Activated CD8-positive, alpha-beta T cell treated with anti-CD3 and anti-CD28 coated beads, Interleukin-2, amount 10 ng/mL, durations not matched to agents 7 days and 5 days (primary cell): ENCODE measurements at places on chromosomes 12 and 14. TPM values are rescaled to one million over a fixed set of nuclear protein-coding genes. Genes with fewer than 3 reads are reported as not detected.

- H3K27ac ChIP-seq = no peak overlapping the region
- H3K27me3 ChIP-seq = no peaks in the 10 kb centered on the region
- H3K4me1 ChIP-seq = no peaks in the 10 kb centered on the region
- no peak overlapping the region for H3K4me3 ChIP-seq
- H3K36me3 ChIP-seq = no peaks in the 10 kb centered on the region
Observed at GRCh38 chr12:59972905-59973304, 377.1 kb downstream of the SLC16A7 start.

FOXN4 gene
- not detected for total RNA-seq

- no peak overlapping the region for H3K4me3 ChIP-seq
- no peak for DNase-seq
- H3K4me1 ChIP-seq = no peaks in the 10 kb centered on the region
Observed at GRCh38 chr12:130251236-130251780, 86.4 kb upstream of the PIWIL1 start.

- no peak for DNase-seq
- H3K36me3 ChIP-seq = no peaks in the 10 kb centered on the region
- no peaks in the 10 kb centered on the region for H3K27me3 ChIP-seq
- no peak overlapping the region for H3K27ac ChIP-seq
- no peaks in the 10 kb centered on the region for H3K4me1 ChIP-seq
- no peak overlapping the region for H3K4me3 ChIP-seq
Observed at GRCh38 chr12:99959549-99960170, 25.1 kb downstream of the ANKS1B start.

DNA sequence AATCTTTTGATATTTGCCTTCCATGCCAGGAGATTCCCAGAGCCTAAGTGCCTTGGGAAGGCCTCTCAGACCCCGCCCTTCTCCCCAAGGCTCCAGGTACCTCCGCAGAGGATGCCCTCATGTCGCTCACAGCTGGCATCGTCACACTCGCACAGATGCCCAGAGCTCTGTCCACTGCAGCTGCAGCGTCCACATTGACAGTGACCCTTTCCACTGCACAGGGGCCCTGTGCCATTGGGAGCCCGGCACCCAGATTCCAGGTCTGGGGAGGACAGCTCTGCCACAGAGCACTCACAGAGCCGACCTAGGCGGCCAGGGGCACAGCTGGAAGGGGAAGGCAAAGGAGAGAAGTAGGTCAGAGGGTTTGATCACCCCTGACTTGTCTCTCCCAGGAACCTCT is 12.3 kb upstream of the CSAD start:
- peaks cover 89% of the 10 kb centered on the region for H3K36me3 ChIP-seq
- peak overlapping the region; percentile 3 for H3K27ac ChIP-seq
- H3K27me3 ChIP-seq = no peaks in the 10 kb centered on the region
- peaks cover 45% of the 10 kb centered on the region for H3K4me1 ChIP-seq
- H3K4me3 ChIP-seq = no peak overlapping the region

DLGAP5 gene
- total RNA-seq = 112 TPM

DNA sequence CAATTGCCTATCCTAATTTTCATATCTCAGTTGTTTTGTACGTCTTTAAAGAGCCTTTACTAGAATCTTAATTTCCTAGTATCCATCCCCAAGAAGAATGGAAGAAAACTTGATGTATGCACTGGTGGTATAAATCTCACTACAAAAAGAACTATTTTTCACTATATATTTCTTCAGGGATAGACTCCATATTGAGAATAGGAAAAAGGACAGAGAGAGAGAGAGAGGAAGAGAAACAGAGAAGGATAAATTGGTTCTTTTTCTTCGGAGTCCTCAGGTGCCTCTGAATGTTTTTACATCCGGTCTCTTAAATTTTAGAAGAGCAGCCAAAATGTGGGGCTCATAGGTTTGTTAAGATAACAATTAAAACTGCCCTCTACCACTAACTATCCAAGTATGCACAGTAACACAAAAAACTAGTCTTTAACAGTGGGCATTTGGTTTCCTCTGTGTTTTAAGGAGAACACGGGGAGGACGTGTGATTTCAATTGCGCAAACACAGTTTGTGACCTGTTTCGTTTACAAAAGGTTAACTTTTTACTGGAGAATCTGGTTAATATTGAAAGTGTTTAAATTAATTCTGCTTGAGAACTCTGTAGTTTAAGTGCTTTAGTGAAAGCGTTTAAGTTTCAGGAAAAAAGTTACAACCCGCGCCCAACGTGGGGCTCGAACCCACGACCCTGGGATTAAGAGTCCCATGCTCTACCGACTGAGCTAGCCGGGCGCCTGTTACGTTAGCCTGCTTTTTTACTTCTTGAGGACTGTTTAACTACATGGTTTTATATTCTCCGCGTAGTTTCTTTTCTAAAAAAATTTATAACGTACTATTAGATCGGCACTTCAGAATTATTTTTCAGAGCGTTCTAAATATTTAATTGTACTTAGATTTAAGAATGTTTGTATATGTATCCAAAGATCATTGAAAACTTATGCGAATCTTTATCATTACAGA is 5.1 kb upstream of the PSMA3 start:
- peaks cover 2% of the 10 kb centered on the region for H3K36me3 ChIP-seq
- no peak overlapping the region for H3K4me3 ChIP-seq
- no peak overlapping the region for H3K27ac ChIP-seq
- peaks cover 23% of the 10 kb centered on the region for H3K4me1 ChIP-seq

GRCh38 chr14:24384169-24384568 is 14.6 kb upstream of the NYNRIN start:
- H3K4me3 ChIP-seq = no peak overlapping the region
- H3K36me3 ChIP-seq = no peaks in the 10 kb centered on the region
- DNase-seq = no peak
- no peaks in the 10 kb centered on the region for H3K4me1 ChIP-seq

- peaks cover 41% of the 10 kb centered on the region for H3K4me1 ChIP-seq
- H3K27me3 ChIP-seq = peaks cover 3% of the 10 kb centered on the region
- peak overlapping the region; percentile 93 for H3K27ac ChIP-seq
- peak overlapping the region; percentile 87 for H3K4me3 ChIP-seq
- H3K36me3 ChIP-seq = peaks cover 4% of the 10 kb centered on the region
Observed at GRCh38 chr14:21997300-21997699, 323.7 kb upstream of the OR4E1 start.

FIGNL2 gene
- total RNA-seq = 0.32 TPM

PLEKHG7 gene
- not detected for total RNA-seq

DNA sequence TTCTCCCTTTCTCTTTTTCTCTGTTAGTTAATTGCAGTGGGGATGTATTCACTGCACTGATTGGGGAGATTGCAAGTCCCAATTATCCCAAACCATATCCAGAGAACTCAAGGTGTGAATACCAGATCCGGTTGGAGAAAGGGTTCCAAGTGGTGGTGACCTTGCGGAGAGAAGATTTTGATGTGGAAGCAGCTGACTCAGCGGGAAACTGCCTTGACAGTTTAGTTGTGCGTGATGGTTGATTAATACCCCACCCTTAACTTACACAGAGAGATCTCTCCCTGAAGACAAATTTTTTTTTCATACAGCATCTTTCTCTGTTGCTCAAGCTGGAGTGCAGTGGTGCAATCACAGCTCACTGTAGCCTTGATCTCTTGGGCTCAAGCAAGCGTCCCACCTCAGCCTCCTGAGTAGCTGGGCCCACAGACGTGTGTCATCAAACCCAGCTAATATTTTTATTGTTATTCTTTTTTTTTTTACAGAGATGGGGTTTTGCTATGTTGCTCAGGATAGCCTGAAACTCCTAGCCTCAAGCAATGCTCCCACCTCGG is 4.6 kb downstream of the C1S start:
- H3K27me3 ChIP-seq = peaks cover 16% of the 10 kb centered on the region
- DNase-seq = no peak
- no peak overlapping the region for H3K27ac ChIP-seq
- no peaks in the 10 kb centered on the region for H3K36me3 ChIP-seq

GRCh38 chr14:68241862-68242487 is 422.4 kb downstream of the RAD51B start:
- no peak overlapping the region for H3K27ac ChIP-seq
- peaks cover 3% of the 10 kb centered on the region for H3K4me1 ChIP-seq
- DNase-seq = no peak
- no peak overlapping the region for H3K4me3 ChIP-seq

DNA sequence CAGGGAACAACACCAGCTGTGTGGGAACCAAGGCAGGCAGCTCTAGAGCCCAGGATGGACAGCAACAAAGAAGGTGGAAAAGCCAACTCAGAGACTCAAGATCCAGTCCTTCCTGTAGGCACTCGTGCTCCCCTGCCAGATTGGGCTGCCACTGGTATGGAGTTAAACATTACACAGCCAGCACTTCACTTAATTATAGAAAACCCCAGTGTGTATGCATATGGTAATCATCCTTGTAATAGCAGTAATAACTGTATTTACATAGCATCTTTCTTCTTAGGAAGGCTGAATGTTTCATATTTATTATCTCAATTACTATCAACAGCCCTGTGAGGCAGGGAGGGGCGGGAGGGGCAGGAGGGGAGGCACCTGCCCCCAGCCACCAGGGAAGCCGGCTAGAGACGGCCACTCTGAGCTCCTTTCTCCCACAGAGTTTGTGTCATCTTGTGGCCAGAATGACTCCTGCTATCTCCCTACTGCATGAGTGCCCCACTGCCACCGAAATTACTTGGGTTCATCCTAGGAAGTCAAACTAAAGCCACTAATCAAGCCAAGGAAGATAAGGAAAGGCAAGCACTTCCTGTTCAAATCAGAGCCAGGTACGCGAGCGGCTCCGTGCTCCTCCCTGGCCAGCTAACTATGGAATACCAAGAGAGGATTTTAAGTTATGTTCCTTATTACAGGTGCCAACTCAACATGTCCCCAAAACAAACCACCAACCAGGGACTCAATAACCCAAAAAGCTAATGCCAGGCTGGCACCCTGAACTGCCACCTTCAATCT is 15.7 kb upstream of the RAB35 start:
- no peak for DNase-seq
- peaks cover 63% of the 10 kb centered on the region for H3K36me3 ChIP-seq
- no peak overlapping the region for H3K4me3 ChIP-seq
- H3K27me3 ChIP-seq = no peaks in the 10 kb centered on the region

MYO1A gene
- 1.4 TPM for total RNA-seq

DNA sequence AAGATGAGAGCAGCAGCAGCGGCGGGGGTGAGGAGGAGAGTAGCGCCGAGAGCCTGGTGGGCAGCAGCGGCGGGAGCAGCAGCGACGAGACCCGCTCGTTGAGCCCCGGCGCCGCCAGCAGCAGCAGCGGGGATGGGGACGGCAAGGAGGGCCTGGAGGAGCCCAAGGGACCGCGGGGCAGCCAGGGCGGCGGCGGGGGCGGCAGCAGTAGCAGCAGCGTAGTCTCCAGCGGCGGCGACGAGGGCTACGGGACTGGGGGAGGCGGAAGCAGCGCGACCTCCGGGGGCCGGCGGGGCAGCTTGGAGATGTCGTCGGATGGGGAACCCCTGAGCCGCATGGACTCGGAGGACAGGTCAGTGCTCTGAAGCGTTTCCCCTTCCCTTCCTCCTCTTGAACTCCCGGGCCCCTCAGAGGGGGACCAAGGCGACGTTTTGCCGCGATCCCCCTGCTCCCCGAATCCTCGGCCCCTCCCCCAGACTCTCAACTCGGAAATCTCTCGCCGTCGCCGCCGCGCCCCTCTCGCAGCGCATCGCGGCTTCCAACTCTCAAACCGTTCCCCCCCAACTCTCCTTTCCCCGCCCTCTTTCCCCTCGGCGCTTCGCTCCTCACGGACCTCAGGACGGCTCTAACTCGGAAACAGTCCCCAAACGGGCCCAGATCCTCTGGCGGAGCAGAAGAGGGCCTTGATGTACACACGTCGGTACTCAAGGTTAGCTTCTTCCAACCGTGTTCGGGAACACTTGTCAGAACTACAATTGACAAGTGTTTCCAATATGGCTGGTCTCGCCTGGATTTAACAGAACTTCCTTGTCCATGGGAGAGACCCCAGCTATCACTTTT is 947 bp downstream of the AEBP2 start:
- no peaks in the 10 kb centered on the region for H3K27me3 ChIP-seq
- H3K27ac ChIP-seq = peak overlapping the region; percentile 97
- peak; percentile 73 for DNase-seq
- peak overlapping the region; percentile 97 for H3K4me3 ChIP-seq
- peaks cover 40% of the 10 kb centered on the region for H3K36me3 ChIP-seq

DNA sequence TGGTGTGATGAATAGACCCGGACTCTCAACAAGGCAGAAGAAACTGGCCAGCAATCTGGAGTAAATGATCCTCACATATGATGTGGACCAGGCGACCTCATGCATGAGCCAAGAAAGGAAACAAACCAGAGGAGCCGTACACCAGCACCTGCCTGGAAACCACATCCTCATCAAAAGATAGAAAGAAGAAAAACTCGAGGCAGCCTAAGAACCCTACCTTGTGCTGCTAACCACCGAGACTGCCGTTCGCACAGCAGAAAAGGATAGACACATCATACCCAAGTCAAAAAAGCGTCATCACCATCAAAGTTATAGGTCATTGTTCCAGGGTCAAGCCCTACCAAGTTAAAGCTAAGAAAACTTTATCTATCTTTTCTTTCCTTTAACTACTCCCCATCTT is 66.7 kb downstream of the RESF1 start:
- peaks cover 33% of the 10 kb centered on the region for H3K4me1 ChIP-seq
- DNase-seq = peak; percentile 80
- H3K4me3 ChIP-seq = no peak overlapping the region
- H3K27ac ChIP-seq = peak overlapping the region; percentile 60
- peaks cover 14% of the 10 kb centered on the region for H3K36me3 ChIP-seq
- no peaks in the 10 kb centered on the region for H3K27me3 ChIP-seq

GRCh38 chr12:14956024-14956891 is 5.1 kb downstream of the ARHGDIB start:
- H3K36me3 ChIP-seq = peaks cover 90% of the 10 kb centered on the region
- peak; percentile 51 for DNase-seq
- no peaks in the 10 kb centered on the region for H3K27me3 ChIP-seq

PTGDR gene
- 1.0 TPM for total RNA-seq

- peaks cover under 1% of the 10 kb centered on the region for H3K4me1 ChIP-seq
- no peak overlapping the region for H3K4me3 ChIP-seq
- H3K36me3 ChIP-seq = no peaks in the 10 kb centered on the region
Observed at GRCh38 chr12:52195065-52195730, 3.4 kb upstream of the KRT80 start.

GRCh38 chr14:60217713-60218112 is 31.3 kb upstream of the PPM1A start:
- H3K4me1 ChIP-seq = no peaks in the 10 kb centered on the region
- H3K36me3 ChIP-seq = no peaks in the 10 kb centered on the region
- peaks cover 7% of the 10 kb centered on the region for H3K27me3 ChIP-seq
- H3K27ac ChIP-seq = no peak overlapping the region
- DNase-seq = no peak
